ENCODE measurements at places on chromosomes 1 and 21. TPM values are rescaled to one million over a fixed set of nuclear protein-coding genes. Genes with fewer than 3 reads are reported as not detected.

Gene FAM151A
- not detected for total RNA-seq

Gene PPIAL4G
- total RNA-seq = not detected

Gene CCDC27
- total RNA-seq = not detected

Gene LCE1C
- total RNA-seq = not detected

Gene ALX3
- total RNA-seq = not detected

Gene RCSD1
- 141 TPM for total RNA-seq

Gene CFAP74
- 0.62 TPM for total RNA-seq

Gene FAM131C
- total RNA-seq = 0.72 TPM

Gene TRAF3IP3
- total RNA-seq = 3.4 TPM

Gene MAP3K7CL
- 88.3 TPM for total RNA-seq

Measured in tongue (tissue), 3 donors.